ENCODE measurements at places on chromosomes 11 and 22.

- DNase-seq: no peak
Observed at GRCh38 chr11:17500673-17501072, 24.0 kb upstream of the ABCC8 start.

DNA sequence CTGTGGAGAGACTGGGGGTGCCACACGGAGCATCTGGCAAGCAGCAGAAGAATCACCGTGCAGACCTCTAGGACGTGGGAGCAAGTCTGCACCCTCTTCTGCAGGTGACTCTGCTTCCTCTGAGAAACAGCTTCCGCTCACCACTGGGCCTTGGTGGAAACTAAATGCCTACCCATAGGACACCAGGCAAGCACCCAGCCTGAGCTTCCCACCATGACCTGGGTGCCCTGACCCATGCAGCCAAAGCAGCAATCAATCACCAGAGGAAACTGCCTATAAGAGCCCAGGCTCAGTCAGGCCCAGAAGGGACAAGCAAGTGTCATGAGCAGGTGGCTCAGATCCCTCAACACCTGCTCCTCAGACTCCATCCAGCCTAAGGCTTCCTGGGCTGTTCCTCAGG lies 63.4 kb downstream of the IGLL5 start:
- no peak for DNase-seq

DNA sequence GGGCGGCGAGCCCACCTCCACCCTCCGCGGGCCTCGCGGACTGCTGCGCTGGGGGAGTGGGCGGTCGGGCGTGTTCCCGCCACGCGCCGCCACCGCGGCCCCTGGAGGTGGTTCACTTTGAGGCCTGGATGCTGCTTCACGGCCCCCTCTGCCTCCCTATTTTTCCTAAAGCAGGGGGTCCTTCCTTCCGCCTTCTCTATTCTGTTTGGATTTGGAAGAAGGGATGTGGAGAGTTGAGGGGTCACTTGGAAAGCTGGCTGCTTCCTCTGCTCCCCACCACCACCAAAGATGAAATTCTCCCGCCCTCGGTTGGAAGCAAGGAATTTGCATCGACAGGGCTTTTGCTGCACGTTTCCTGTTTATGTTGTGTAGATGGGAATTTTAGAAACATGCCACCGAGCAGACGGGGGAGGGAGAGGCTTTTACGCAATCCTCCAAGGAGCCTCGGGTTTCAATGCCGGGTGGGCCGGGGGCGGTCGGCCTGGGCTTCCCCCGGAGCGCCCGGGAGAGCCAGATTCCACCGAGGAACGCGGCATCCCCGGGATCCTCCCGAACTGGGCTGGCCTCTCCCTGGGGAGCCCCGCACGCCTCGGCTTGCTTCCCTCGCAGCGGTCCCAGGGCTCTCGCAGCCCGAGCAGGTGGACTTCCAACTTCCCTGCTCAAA lies 403 bp upstream of the SBF2 start:
- DNase-seq: no peak

DNA sequence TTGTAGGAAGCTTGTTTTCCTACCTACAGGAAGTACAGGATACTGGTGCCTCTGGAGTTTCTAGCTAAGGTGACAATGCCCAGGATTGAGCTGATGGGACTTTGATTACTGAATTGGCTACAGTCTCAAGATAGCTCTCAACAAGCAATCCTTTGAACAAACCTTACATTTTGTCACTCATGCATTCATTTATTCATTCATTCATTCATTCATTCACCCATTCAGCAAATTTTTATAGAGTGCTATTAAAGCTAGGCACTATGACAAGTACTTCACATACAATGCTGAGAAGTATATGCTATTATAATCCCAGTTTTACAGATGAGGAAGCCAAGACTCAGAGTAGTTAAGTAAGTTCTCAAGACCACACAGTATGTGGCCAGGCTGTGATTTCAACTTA lies 103.1 kb upstream of the MTMR2 start:
- DNase-seq: no peak

DNA sequence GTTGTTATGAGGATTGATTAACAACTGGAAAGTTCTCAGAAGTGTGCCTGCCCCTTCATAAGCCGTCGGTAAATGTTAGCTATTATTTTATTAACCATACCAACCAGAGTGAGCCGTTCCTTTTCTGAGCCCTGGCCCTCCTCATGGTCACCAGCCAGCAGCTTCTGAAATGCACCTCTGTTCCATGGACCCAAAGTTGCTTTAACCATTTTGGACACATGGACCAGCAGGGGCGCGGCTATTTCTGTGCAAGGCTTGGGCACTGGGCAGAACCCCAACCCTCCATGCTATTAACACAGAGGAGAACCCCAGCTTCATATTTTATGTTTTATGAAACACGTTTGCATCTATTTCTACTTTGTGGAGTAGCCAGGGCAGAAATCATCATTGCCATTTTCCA lies 18.6 kb upstream of the SCGB1A1 start:
- DNase-seq: no peak

- DNase-seq: no peak
Observed at GRCh38 chr11:128718064-128718463, 24.2 kb downstream of the FLI1 start.

DNA sequence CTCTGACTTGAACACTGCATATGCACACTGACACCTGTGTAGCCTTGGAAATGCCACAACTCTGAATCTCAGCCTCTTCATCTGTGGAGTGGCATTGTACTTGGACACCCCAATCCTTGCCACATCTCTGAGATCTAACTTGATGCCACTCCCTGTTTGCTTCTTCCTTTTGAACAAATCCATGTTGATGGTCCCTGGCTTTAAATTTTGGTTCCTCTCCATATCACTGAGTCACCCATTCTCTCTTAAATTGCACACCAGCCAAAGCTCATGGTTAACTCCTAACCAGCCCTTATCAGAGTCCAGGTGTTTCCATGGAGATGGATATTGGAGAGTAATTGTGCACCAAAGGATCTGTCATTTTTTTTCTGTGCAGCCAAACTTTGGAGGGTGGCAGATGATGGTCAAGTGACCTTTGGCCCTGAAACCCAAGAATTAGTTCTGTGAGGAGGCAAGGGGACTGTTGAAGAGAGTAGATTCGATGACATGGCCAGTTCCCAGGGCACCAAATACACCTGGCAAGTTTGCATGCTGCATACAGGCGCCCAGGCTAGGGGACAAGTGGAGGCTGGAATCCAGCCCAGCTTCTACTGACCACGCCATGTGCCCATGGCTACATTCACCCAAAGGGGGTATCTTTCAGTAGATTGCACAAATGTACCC lies 25.1 kb upstream of the PAMR1 start:
- DNase-seq: no peak

- no peak for DNase-seq
Observed at GRCh38 chr11:62646825-62647608, 604 bp upstream of the GANAB start.

DNA sequence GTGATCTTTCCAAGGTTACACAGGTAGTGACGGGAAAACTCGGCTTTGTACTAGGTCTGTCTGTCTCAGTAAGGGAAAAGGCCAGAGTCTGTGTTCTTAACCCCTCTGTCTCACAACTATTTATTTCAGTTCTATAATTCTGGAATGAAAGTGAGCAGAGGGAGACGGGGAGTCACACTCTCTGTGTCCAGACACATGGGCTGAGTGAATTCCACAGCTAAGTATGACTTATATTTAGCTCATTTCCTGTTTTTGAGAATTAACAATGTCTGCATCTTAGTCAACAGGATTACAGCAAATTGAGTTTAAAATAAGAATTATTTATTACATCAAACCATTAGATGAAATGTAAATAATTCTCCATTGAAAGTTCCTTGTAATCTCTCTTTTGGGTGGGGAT lies 62.5 kb upstream of the OR4B1 start:
- DNase-seq: no peak

GRCh38 chr22:45720839-45721378 lies 49.3 kb downstream of the ATXN10 start:
- no peak for DNase-seq

DNA sequence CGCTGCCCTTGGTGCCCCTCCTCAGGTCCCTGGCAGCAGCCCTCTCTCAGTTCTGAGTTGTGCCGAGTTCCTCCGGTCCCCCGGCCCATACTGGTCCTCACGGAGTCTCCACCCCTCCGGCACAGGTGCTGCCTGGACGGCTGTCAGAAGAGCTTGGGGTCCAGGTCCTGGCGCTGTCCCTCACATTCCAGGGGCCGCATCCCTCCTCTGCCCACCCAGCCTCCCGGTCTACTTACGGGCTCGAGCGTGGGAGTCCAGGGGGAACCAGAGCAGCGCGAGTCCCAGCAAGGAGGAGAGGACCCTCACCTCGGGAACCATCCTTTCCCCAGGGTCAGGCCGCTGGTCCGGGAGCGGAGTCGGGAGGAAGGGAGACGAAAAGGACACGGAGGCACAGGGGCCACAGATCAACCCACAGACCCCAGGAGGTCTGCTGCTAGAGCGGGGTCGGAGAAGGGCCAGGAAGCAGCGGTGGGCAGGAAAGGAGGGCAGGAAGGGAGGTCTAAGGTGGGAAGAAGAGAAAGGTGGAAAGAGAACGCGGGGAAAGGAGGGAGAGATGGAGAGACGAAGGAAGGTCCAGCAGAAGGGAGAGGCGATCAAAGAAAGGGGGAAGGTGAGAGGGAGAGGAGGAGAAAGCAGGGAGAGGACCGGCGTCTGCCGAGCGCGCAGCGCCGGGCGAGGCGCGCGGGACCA lies 510 bp downstream of the CHRDL2 start:
- no peak for DNase-seq

DNA sequence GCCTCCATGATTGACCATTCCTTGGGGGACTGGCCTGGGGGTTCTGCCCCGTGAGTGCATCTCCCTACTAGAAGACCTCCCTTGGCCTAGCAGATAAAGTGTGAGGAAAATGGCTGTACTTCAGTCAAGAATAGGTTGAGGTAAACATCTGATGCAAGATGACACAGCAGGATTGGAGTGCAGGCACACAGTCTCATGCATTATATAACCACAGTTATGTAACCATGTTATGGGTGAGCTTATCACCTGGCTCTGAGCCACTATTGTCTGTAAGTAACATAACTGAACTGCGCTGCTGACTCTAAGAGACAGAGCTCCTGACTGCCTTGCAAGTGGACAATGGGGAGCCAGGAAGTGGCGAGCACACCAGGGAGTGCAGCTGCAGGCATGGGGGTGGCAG lies 378.7 kb upstream of the ANO5 start:
- no peak for DNase-seq

GRCh38 chr11:66953081-66953833 lies 4.9 kb downstream of the PC start:
- DNase-seq: no peak

DNA sequence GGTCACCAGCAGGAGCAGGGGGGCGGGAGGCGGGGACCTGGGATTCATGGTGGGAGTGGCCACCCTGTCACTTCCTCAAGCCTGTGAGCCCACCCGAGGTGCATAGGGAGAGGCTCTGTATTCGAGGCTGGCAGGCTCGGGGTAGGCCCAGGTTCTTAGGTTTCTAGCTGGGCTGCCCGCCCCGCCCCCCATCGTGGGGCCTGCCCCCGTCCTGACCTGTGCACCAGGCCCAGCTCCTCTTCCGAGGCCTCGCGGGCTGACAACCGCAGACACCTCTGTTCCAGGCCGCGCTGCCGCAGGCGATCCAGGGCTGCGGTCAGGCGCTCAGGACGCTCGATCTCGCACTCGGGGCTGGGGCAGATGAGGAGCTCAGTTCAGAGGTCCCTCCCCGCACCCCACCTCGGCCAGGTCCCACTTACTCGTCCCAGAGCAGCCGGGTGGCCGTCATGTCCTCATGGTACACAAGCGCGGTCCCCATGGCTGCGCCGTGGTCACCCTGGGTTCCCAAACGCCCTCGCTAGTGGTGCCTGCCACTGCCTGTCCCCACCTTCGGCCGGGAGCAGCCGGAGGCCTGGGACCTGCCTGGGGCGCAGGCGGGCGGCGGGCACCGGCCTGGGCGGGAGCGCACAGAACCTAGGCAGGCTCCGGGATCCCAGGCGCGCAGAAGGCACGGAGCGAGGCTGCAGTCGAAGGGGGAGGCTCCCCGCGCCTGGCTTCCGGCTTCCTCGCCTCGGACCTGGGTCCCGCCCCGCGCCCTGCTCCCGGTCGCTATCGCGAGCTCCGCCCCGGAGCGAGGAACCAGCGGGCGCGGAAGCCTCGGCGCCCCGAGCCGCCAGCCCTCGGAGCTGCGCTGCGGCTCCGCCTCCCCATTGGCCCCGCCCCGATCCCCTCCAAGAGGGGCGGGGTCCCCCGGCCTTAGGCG lies at the start of gene HDAC10:
Gene HDAC10, minus strand, starts transcription at position 711 of the 922 bp plus-strand sequence. Its CDS starts 233 bp downstream, at position 478.
- peak; percentile 88 for DNase-seq

DNA sequence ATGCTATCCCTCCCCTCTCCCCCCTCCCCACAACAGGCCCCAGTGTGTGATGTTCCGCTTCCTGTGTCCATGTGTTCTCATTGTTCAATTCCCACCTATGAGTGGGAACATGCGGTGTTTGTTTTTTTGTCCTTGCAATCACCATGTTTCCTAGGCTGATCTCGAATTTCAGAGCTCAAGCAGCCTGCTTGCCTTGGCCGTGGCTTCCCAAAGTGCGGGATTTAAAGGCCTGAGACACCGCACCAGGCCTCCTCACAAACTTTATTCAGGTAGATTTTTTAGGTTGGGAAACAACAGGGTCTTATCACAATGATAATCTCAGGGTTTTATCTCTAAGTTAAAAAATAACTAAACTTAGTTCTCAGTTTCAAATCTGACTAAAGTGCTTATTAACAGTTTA lies 125.4 kb downstream of the LUZP2 start:
- DNase-seq: no peak

- no peak for DNase-seq
Observed at GRCh38 chr22:32579529-32580220, 105.1 kb downstream of the FBXO7 start.

DNA sequence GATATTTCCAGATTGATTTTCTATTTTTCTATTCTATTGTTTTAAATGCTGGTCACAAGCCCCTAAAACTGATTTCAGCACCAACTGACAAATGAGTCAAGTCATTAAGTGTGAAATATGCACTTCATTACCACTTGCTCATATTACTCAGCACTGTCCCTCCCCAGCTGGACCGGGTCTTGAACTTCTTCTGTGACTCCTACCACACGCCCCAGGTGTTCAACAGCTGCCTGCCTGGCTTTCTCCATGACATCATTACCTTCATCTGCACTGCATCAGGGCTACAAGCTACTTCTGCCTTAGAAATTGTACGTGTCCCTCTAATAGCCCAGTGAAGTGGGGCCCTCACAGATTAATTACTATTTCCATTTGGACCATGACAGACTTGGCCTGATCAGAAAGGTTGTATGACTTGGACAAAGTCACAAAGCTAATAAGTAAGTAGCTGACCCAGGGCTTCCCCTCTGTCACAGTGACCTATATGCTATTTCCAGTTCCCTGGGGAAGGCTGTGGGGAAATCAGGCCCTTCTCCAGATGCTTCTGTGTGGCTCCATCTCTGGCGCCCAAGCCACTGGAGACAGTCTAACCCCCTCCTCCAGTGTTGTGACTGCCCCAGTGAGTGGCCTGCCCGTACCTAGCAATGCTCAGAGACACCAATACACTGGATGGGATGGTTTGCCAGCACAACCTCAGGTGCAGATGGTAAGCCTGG lies 18.1 kb downstream of the TBC1D10A start:
- DNase-seq: no peak

All from activated T-cell treated with anti-CD3 and anti-CD28 coated beads for 48 hours (primary cell).